Skeletal muscle cell (primary cell): ENCODE measurements at places on chromosomes 4 and X.
A peak's percentile ranks its signal among the peaks of the same experiment; 100 is the strongest.

DNA sequence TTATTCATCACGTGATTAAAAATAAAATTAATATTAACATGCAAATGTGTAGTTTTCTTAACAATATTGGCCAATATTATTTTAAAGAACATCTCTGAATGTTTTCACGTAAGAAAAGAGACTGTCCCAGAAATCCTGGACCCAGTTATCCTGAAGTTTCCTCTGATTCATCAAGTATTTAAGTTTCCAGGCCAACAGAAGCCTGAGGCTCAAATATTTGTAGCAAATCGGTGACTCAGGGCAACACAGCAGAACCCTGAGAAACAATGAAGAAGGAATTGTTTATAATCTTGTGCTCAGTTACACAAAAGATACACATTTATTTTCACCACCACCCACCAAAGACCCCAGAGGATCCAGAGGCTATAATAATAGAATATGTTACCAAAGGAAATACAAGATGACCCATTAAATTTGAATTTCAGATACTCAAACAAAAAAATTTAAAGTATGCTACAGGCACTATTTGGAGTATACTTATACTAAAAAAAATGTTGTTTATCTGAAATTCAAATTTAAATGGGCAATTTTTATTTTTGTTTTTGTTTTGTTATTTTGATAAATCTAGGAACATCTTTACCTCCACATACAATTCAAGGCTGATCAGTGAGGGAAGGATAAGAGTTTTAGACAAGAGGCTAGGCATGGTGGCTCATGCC, 33.9 kb upstream of the SLC7A11 start:
- peak; percentile 37 for DNase-seq

- no peak for DNase-seq
Measured at GRCh38 chrX:18945483-18945882, 38.4 kb downstream of the PHKA2 start.

- peak; percentile 12 for DNase-seq
Measured at GRCh38 chr4:46254788-46255187, 130.9 kb upstream of the GABRG1 start.

DNA sequence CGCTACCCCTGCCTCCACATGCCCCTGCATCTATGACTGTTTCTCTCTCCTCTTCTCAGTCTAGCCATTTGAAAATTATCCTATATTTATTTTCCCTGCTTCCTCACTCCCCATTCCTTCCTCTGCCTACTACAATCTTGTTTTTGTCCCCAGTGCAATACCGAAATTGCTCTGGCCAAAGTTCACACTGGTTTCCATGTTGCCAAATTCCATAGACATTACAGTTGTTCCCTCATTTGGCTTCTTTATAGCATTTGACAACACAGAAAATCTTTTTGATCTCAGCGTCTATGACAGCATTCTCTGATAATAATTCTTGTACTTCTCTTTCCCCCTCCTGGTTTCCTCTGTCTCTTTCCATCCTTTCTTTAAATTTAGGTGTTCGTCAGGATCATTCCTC, 99.4 kb downstream of the GPR82 start:
- no peak for DNase-seq

DNA sequence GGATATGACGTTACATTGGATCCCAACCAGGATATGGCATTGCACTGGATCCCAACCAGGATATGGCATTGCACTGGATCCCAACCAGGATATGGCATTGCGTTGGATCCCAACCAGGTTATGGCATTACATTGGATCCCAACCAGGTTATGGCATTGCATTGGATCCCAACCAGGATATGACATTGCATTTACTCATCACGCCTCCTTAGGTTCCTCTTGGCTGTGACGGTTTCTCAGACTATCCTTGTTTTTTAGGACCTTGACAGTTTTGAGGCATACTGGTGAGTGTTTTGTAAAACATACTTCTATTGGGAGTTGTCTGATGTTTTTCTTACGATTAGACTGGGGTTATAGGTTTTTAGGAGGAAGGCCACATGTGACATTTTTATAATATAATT, 5.4 kb upstream of the ACSL1 start:
- DNase-seq: no peak

GRCh38 chr4:152243206-152243605, 292.7 kb downstream of the FBXW7 start:
- DNase-seq: no peak

- no peak for DNase-seq
Measured at GRCh38 chr4:53122280-53123116, 243.4 kb downstream of the SCFD2 start.

GRCh38 chr4:151091047-151091446, 8.4 kb upstream of the RPS3A start:
- DNase-seq: no peak

GRCh38 chrX:112377481-112377880, 294.9 kb upstream of the TRPC5 start:
- DNase-seq: no peak

- peak; percentile 92 for DNase-seq
Measured at GRCh38 chr4:15695240-15695699, 7.6 kb upstream of the BST1 start.

DNA sequence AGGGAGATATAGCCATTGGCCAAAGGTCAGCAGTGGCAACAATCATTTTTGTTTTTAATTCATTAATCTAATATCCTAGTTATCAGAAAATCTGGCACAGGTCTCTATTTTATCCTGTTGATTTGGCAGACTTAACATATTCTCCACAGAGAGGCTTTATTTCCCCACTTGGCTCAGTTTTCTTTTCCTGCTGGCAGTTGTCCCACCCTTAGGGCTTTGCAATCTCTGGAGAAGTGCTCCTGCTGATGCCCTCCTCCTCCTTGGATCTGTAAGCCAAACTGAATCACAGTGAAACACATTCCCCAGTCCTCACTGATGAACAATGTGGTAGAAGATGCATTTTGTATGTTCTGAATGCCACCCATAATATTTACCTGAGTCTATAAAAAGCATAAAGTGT, 889.7 kb downstream of the PDHA2 start:
- no peak for DNase-seq

- DNase-seq: no peak
Measured at GRCh38 chrX:67674741-67675140, 130.9 kb downstream of the AR start.

DNA sequence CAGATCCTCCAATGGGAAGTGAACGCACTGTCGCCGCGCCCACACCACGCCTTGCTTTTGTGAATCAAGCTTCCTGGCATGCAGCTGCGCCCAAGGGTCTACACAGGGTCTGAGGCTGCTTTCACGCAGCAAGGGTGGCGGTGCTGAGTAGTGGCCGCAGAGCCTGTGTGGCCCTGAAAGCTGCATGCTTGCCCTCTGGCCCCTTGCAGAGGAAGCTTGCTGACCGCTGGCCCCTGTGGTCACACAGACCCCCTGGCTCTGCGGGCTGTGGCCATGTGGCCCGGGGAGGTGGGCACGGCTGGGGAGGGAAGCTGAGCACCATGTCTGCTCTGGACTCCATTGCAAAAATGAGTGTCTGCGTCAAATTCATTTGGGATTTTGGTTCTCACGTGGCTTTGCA, 8.8 kb downstream of the DOK7 start:
- no peak for DNase-seq

DNA sequence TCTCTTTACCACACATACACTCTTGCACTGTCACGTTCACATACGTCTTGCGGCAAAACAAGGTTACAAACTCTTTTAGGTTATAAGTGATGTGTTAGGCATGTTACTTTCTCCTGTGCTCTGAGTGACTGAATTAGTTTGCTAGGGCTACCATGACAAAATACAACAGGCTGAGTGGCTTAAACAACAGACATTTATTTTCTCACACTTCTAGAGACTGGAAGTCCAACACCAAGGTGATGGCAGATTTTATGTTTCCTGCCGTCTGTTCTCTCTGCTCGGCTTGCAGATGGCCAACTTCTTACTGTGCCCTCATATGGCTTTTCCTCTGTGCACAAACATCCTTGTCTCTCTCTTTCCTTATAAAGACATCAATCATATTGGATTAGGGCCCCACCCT, 1224.3 kb upstream of the TENM3 start:
- no peak for DNase-seq

- DNase-seq: no peak
Measured at GRCh38 chr4:6277139-6277802, 7.6 kb downstream of the WFS1 start.

DNA sequence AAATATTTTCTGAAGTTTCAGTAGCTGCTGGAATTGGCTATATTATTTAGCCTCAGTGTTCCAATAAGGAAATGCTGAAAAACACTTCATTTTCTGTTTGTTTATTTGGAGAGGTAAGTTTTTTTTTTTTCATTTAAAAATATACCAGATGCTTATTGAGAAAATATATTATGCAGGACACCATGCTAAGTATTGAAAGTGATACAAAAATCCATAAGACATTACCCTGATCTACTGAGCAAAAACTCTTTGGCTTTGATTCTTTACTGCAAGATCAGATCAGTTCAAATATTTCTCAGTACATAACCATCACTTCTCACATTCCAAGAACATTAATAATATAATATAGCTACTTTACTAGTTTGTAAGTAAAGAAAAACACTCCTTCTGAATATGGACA, 123.4 kb upstream of the PACRGL start:
- DNase-seq: no peak

- no peak for DNase-seq
Measured at GRCh38 chr4:69742596-69742995, 17.8 kb downstream of the SULT1B1 start.

- no peak for DNase-seq
Measured at GRCh38 chr4:2862528-2862927, 18.9 kb downstream of the ADD1 start.

DNA sequence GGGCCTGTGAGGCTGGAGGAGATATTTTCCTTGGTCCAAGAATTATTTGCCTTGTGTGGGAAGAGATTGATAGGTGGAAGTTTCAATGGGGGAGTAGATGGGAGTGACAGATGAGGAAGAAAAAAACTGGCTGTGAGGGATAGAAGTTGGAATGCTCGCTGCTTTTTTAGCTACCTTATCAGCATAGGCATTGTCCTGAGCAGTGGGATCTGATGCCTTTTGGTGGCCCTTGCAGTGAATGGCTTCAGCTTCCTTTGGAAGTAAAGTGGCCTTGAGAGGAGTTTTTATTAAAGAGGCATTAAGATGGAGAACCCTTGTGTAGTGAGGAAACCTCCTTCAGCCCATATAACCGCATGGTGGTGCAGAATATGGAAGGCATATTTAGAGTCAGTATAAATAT, 16.0 kb downstream of the KLKB1 start:
- DNase-seq: no peak

DNA sequence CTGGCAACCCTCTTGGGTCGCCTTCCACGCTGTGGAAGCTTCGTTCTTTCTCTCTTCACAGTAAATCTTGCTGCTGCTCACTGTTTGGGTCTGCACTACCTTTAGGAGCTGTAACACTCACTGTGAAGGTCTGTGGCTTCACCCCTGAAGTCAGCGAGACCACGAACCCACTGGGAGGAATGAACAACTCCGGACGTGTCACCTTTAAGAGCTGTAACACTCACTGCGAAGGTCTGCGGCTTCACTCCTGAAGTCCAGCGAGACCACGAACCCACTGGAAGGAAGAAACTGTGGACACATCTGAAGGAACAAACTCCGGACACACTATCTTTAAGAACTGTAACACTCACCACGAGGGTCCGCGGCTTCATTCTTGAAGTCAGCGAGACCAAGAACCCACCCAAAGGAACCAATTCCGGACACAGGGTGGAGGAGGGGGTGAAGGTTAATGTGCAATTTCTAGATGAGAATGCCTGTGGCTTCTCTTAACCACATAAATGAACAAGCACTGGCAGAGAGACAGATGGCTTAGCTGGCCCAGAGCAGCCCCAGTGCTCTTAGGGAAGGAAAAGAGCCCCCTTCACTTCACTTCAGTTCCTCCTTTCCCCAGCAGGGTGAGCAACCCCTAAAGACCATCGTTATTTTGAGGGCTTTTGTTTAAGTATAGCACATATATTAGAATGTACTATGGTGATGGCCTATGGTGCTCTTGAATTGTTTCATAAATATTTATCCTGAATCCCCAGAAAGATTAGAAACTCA, 73.0 kb downstream of the LUZP4 start:
- DNase-seq: no peak

DNA sequence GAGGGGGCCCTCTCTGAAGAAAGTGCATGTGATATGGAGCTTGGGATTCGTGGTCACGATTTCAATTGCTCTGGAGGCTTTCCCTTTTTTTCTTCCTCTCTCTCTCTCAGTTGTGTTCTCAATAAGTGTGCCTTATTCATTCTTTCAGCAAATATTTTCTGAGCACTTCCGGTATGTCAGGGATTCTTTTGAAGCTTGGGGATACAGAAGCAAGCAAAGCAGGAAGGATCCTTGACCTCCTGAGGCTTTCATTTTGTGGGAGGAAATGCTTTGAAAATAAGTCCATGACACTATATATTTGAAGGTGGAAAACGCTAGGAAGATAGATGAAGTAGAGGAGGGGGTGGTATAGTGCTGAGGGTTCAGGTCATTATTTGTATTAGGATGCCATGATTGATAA, 12.6 kb upstream of the GABRE start:
- DNase-seq: no peak

- peak; percentile 4 for DNase-seq
Measured at GRCh38 chrX:124098089-124098488, 136.6 kb downstream of the STAG2 start.

- DNase-seq: no peak
Measured at GRCh38 chr4:10753856-10754402, 69.4 kb upstream of the CLNK start.

GRCh38 chr4:110195561-110196205, 2.7 kb downstream of the ELOVL6 start:
- DNase-seq: no peak

DNA sequence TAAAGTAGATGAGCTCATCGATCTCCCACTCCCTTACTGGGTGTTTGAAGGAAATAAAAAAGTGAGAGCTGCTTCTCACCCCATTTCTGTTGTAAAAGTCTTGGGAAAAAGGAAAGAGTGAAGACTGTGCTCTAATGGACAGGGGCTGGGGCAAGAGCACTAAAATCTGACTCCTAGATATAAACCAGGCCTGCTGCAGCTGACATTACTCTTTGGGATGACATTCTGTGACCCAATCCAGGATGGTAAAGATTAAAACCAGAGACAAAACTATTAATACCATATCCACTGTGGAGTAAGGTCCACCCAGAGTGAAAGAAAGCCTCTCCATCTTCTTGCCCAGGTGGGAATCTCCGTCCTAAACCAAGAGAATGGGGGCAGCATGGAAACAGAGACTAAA, 20.1 kb upstream of the NEUROG2 start:
- DNase-seq: no peak

- DNase-seq: no peak
Measured at GRCh38 chr4:108649863-108650211, 562 bp upstream of the OSTC start.

- DNase-seq: no peak
Measured at GRCh38 chr4:31187979-31188378, 467.8 kb downstream of the PCDH7 start.

GRCh38 chrX:23048806-23049573, 49.2 kb downstream of the DDX53 start:
- DNase-seq: no peak

GRCh38 chr4:40205259-40206198, 8.7 kb downstream of the RHOH start:
- no peak for DNase-seq

- no peak for DNase-seq
Measured at GRCh38 chrX:2262668-2263055, 238.1 kb downstream of the DHRSX start.

- DNase-seq: peak; percentile 52
Measured at GRCh38 chr4:153204247-153204671, at the start of gene TRIM2. TSS of gene TRIM2 (plus strand) at chr4:153204443. CDS start at chr4:153204531, 88 bp downstream.

- DNase-seq: no peak
Measured at GRCh38 chr4:23384741-23385140, 505.1 kb downstream of the PPARGC1A start.

GRCh38 chrX:36087366-36087765, 167.8 kb downstream of the CFAP47 start:
- DNase-seq: no peak

GRCh38 chr4:16289897-16290554, 63.8 kb upstream of the TAPT1 start:
- DNase-seq: peak; percentile 52
